ENCODE measurements at places on chromosomes 4 and X. TPM values are rescaled to one million over a fixed set of nuclear protein-coding genes. Genes with fewer than 3 reads are reported as not detected.

GRCh38 chrX:8083286-8083685 is 87.8 kb downstream of the VCX2 start:
- no peaks in the 10 kb centered on the region for H3K27me3 ChIP-seq
- DNase-seq: no peak
- H3K4me1 ChIP-seq: no peaks in the 10 kb centered on the region
- no peaks in the 10 kb centered on the region for H3K36me3 ChIP-seq
- H3K4me3 ChIP-seq: no peak overlapping the region

GRCh38 chr4:67604749-67605148 is 46.2 kb downstream of the STAP1 start:
- no peak for DNase-seq
- no peak overlapping the region for H3K27ac ChIP-seq
- no peak overlapping the region for H3K4me3 ChIP-seq
- H3K27me3 ChIP-seq: no peaks in the 10 kb centered on the region

DNA sequence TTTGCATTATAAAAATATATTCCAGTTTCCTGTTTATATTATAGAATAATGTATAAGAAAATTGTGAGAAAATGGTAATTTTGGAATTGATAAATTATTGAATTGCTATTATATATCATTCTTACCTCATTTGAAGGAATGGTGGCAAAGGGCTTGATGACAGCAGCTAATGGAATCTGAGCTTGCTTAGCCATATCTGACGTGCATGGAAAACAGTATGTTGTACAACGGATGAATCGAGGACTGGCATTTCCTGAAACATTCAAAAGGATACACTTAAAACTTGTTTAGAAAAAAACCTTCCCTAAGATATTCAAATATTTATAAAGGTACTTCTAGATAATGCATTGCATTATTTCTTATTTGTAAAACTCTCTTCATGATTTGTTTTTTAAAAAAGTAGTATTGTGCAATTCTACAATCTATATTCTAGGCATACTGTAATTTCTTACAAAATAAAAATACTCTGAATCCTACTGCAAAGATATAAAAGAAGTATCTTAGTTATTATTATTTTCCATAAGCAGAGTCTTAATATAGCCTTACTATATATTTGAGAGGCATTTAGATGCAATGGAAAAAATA is 38.3 kb downstream of the SEC24D start:
- no peaks in the 10 kb centered on the region for H3K27me3 ChIP-seq
- H3K4me3 ChIP-seq: no peak overlapping the region
- DNase-seq: no peak
- H3K36me3 ChIP-seq: peaks cover 98% of the 10 kb centered on the region
- peaks cover 12% of the 10 kb centered on the region for H3K4me1 ChIP-seq

- peak; percentile 4 for DNase-seq
- no peak overlapping the region for H3K4me3 ChIP-seq
- H3K36me3 ChIP-seq: no peaks in the 10 kb centered on the region
- no peaks in the 10 kb centered on the region for H3K27me3 ChIP-seq
- peaks cover 9% of the 10 kb centered on the region for H3K4me1 ChIP-seq
- no peak overlapping the region for H3K27ac ChIP-seq
Observed at GRCh38 chrX:27565992-27566391, 24.2 kb upstream of the DCAF8L2 start.

GRCh38 chrX:43939187-43939926 is 33.8 kb downstream of the NDP start:
- H3K4me1 ChIP-seq: no peaks in the 10 kb centered on the region
- H3K27me3 ChIP-seq: no peaks in the 10 kb centered on the region
- H3K36me3 ChIP-seq: no peaks in the 10 kb centered on the region
- no peak overlapping the region for H3K4me3 ChIP-seq

GRCh38 chr4:6193399-6193798 is 7.0 kb downstream of the JAKMIP1 start:
- H3K4me1 ChIP-seq: no peaks in the 10 kb centered on the region
- H3K4me3 ChIP-seq: no peak overlapping the region
- H3K27me3 ChIP-seq: peaks cover 87% of the 10 kb centered on the region
- no peak overlapping the region for H3K27ac ChIP-seq

DNA sequence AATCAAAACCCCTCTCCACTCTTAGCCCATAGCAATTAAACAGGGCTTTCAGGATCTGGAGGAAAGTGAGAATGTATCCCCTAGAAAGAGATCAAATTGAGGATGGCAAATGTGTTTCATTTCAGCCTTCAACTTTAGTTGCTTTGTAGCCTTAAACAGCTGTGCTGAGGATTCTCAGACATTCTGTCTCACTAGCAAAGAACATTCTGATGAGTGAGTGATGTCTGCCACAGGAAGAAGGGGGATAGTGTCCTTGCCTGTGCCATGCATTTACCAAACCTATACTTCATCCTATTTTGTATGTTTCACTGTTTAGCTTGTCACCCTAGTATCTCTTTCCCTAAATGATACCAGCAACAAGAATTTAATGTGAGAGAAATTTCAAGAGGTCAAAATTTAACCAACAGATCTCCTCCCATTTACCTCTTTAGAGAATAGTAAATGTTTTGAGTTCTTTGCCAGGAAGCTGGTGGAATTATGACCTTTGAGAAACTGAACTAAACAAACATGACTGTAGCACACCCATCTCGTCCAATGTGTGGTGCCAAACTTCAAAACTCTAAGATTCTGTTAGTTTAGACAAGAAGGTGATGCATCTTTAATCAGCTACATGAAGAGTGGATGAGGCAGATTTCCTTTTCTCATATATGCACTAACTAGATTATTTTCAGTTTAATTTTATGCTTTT is 165.6 kb downstream of the PALLD start:
- no peaks in the 10 kb centered on the region for H3K36me3 ChIP-seq
- H3K4me3 ChIP-seq: no peak overlapping the region
- no peak for DNase-seq
- peaks cover 27% of the 10 kb centered on the region for H3K4me1 ChIP-seq
- no peak overlapping the region for H3K27ac ChIP-seq

DNA sequence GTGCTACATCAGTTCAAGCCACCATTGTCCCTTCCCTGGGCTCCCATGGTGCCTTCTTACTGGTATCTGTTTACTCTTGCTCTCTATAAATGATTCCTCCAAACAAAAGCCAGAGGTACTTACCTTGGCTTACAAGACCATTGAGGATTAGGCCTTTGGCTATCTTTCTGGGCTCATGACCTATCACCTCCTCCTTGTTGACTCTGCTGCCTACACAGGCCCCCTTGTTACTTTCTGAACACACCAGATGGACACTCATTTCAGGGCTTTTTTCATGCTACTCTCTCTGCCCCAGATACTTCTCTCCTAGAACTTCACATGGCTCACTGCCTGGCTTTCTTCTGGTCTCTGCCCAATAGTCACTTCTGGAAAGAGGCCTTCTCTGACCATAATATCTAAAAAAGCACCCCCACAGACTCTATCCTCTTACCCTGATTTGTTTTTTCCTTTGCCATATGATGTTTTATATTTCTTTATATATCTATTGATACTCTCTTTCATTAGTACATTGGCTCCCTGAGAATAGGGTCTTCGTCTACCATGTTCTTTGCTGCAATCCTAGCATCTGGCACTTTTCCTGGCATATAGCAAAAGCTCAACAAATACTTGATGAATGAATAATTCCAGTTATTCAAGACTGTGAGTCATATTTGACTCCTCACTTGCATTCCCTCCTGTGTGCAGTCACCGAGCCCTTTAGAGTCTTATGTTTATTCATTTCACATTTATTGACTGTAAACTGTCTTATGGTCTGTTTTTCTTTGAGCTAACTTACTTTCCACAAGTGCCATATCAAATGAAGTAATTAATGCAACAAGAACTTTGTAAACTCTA is 27.1 kb upstream of the TAPT1 start:
- no peak for DNase-seq
- H3K4me3 ChIP-seq: no peak overlapping the region
- no peak overlapping the region for H3K27ac ChIP-seq
- H3K36me3 ChIP-seq: no peaks in the 10 kb centered on the region
- no peaks in the 10 kb centered on the region for H3K4me1 ChIP-seq

The LNX1 gene
- total RNA-seq: 8.1 TPM

The TCEAL9 gene
- total RNA-seq: 46.0 TPM

The USP17L27 gene
- not detected for total RNA-seq

The CTAG1B gene
- not detected for total RNA-seq

The NPNT gene
- total RNA-seq: 8.6 TPM
